RKO (cell line): ENCODE measurements at places on chromosomes 13 and 19.
A peak's percentile ranks its signal among the peaks of the same experiment; 100 is the strongest.

GRCh38 chr19:738509-739128, 12.3 kb upstream of the MISP start:
- no peak for DNase-seq

GRCh38 chr13:91595677-91596076, 197.3 kb downstream of the GPC5 start:
- DNase-seq = no peak

DNA sequence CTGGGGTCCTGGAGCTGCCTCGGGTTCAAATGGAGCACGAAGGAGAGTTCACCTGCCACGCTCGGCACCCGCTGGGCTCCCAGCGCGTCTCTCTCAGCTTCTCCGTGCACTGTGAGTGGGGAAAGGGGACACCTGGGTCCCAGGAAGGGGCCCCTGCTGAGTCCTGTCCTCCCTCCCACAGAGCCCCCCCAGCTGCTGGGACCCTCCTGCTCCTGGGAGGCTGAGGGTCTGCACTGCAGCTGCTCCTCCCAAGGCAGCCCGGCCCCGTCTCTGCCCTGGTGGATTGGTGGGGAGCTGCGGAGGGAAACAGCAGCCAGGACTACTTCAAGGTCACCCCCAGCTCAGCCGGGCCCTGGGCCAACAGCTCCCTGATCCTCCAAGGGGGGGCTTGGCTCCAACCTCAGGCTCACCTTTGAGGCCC, 11.0 kb upstream of the SIGLEC11 start:
- DNase-seq = no peak

GRCh38 chr13:35865341-35866240, 265.6 kb downstream of the DCLK1 start:
- DNase-seq = no peak

DNA sequence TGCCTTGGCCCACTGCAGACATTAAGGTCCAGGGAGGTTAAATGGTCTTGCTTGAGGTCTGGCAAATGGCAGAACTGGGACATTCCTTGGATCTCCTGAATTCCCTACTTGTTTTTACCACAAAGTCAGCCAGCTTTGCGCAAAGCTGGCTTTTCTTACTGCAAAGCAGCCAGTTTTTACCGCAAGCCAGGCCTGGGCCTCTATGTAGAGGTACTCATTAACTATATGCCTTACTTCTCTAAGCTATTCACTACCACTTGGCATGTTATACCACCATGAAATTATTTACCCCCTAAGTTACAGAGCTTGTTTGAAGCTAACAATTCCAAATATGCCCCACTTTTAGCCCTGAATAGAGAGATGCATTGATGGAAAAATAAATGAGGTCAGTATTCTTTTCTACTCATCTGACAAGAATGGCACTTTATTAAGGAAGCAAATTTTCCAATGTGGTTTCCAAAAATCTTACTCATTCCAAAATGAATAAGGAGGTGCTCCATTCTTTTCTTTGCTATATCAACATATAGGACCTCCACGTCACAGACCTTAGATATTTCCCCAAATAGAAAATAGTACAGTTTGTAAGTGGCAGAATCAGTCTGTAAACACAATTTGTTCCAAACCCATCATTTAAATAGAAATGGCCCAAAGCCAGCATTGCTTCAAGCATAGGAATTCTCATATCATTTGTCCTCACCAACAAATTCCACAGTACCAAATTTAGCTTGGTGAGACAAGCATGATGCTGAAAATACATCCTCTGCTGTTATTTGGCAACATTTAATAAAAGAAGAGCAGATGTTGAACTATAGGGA, 143.9 kb upstream of the TSC22D1 start:
- DNase-seq = peak; percentile 46

DNA sequence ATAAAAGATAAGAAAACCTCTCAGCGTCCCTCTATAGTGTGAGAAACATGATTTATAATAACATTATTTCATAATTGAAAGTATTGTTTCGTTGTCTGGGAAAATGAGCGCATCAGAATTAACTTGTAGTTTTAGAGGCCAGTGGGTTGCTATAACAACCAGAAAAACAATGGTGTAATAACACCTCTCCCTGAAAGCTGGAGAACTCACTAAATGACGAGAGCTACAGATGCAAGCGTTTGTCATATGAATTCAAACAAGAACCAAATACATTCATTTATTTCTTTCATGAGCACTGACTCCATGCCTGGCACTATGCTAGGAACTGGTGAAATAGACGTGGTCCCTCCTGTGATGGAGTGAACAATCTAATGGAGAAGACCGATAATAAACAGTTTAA, 16.3 kb downstream of the KBTBD7 start:
- no peak for DNase-seq

GRCh38 chr19:49447485-49448431, 3.9 kb downstream of the PIH1D1 start:
- no peak for DNase-seq

DNA sequence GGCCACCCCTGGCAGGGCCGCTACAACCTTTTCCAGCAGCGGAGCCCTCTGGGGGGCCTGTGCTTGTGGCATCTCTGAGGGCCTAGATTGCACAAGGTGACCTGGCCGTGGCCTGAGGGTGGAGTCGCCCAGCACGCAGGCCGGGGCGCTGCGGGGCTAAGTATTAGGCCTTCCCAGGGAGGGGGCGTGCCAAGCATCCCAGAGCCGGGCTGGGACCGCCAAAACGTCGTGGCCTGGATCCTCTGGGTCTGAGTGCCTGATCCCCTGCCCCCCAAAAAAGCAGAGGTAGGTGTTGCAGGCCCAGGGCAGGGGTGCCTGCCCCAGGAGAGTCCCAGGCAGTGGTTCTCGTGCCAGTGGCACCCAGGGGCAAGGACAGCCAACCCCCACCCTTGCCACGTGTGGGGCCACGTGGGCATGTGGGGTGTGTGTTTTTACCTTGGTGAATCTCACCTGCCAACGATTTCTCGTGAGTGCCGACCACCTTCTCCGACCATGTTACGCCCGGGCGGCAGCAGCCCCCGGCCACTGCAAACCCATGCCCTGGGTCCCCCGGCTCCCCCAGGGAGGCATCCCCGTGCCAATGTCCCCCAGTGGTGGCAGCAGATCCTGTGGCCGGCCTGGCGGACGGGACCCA, 12.6 kb upstream of the GNA15 start:
- DNase-seq = no peak

GRCh38 chr13:22903925-22904324, 276.9 kb upstream of the SGCG start:
- DNase-seq = no peak

- DNase-seq = no peak
These were observed 19.9 kb downstream of the PPP5C start for GRCh38 chr19:46366620-46367292.

GRCh38 chr19:38949580-38950367, 19.0 kb downstream of the MRPS12 start:
- no peak for DNase-seq

DNA sequence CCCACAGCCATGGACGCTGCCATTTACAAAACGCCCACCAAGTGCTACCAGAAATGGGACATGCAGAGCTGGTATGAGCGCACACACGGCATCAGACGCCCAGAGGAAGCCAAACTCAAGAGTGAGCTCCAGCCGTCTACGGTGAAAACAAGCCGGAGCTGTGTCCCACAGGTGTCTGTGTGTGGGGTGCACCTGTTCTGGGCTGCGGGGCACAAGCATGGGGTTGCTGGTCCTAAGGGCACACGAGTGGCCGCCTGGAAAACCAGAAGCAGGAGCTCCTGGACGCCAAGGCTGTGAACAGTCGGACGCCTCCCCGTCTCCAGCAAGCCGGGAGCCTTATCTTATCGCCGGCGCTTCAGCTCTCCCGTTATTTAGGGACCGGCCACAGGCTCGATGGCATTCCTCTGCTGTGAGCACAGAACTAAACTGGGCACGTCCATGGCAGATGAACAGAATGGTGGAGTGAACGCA, 1.3 kb downstream of the ADPRHL1 start:
- no peak for DNase-seq

DNA sequence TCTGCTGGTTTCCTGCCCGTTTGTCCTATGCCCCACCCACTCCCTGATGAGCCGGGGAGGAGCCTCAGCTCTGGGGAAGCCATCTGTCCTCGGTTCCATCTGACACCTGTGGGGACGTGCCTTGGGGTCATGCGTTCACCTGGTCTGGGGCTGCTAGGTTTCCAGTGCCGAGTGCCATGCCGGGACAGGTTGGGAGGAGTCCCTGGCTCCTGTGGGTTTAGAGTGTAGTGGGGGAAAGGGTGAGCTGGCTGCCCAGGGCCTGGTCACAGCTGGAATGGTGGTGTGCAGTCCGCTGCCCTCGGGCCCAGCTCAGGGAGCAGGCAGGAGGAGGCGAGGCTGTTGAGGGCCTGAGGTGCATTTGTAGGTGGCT, 2.5 kb downstream of the KDM4B start:
- no peak for DNase-seq

DNA sequence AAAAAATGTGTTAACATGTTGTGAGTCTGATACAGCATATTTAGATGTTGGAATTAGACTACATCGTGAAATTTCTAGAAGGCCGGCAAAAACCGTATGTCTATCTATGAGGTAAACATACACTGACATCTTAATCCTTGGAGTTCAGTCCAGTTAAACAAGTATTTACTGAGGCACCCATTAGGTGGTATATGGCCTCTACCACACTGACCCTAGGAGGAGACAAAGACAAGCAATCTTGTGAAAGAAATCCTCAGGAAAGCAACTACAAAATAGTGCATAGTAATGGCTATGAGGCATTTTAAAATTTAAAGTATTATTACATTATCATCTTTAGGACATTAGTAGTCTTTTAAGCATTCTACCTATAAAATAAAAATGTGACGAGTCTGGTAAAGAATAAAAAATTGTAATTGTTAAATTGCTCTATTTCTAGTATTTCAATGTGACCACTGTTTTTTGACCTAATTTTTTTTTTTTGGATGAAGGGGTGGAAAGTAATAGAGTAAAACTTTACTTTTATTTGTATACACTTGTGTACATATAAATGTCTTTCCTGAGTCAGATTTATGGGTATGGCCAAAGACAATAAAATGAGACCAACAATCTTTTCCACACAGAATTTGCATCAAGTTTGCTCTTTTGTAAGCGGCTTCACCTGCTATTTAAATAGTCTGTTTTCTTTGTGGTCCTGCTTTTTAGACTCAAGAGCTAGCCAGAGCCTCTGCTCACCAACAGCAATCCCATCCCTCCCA, 50.5 kb downstream of the KATNAL1 start:
- DNase-seq = no peak

DNA sequence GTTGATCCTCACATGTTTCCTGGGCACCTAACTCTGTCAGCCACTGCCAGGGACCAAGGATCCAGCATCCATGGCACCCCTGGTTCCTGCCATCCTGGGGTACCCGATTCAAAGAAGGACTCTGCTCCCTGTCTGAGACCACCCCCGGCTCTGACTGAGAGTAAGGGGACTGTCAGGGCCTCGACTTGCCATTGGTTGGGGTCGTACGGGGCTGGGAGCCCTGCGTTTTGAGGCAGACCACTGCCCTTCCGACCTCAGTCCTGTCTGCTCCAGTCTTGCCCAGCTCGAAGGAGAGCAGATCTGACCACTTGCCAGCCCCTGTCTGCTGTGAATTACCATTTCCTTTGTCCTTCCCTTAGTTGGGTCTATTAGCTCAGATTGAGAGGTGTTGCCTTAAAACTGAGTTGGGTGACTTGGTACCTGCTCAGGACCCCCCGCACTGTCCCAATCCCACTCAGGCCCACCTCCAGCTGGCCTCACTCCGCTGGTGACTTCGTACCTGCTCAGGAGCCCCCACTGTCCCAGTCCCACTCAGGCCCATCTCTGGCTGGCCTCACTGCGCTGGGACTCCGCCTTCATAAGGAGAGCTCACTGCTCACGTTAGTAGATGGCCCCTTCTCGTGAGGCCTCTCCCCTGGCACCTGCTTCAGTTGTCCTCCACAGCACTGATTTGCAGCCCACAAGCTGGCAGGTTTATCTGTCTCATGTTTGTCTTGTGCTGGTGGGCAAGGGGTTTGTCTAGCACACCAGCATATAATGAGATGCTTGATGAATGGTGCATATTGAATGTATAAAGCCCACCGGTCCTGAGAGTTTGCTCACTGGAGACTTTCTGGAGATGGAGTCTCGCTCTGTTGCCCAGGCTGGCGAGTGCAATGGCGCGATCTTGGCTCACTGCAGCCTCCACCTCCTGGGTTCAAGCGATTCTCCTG, 3.9 kb downstream of the RPL28 start:
- no peak for DNase-seq

- no peak for DNase-seq
These were observed 28.8 kb downstream of the NUMBL start for GRCh38 chr19:40661616-40662015.

GRCh38 chr13:37089495-37089894, 16.0 kb downstream of the CSNK1A1L start:
- DNase-seq = no peak

GRCh38 chr13:22933571-22934181, 247.1 kb upstream of the SGCG start:
- DNase-seq = no peak

DNA sequence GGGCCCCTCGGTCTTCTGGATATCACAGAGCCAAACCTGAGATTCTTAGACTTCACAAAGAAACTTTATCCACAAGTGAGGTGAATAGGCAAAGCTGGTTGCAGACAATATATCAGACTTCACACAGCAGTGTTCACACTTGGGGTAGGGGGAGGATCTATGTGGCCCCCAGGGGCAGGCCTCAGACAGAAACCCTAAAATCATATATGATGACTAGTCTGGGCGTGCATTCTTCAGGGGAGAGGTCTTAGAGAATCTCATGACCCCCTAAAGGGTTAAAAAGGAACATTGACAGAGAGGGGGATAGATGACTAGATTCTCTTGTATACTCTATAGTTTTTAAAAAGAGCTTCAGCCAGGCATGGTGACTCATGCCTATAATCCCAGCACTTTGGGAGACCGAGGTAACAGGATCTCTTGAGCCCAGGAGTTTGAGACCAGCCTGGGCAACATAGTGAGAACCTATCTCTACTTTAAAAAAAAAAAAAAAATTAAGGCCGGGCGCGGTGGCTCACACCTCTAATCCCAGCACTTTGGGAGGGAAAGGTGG, 2.8 kb downstream of the TYROBP start:
- DNase-seq = no peak

GRCh38 chr13:30301827-30302226, 5.5 kb downstream of the KATNAL1 start:
- DNase-seq = no peak

GRCh38 chr19:19865750-19866610, at the start of gene ZNF253:
Gene ZNF253, plus strand, starts transcription at chr19:19865882. Its CDS starts 115 bp downstream, at chr19:19865997.
- DNase-seq = peak; percentile 97

DNA sequence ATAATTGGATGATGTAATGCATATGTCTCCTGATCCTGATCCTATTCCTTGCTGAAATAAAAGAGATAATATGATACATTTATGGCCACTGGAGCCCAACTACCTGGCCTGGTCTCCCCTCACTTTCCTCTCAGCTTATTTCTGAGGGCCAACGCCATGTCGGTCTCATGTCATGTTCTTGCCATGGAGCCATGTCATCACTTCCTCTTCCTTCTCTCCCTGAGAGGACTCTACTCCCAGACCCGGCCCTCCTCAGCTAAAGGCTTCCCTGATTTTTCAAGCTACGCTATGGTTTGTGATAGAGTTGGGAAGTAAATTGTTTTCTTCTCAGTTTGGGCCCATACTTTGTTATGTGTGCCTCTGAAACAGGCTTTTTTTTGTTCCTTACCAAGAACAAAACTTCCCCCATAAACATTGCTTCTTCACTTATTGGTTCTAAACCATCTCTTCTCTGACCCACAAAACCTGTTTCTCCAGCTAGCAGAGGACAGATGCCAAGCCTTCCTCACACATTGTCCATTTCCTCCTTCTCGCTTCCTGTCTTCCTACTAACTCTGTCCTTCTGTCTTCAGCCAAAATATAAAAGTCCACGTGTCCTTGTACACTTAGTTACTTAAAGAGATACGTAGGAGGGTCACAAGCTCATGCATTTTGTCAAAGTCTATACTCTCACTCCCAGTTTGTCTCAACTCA, 319.9 kb upstream of the DACH1 start:
- no peak for DNase-seq
